K562 (cell line): ENCODE measurements at places on chromosomes 4 and X. TPM values are rescaled to one million over a fixed set of nuclear protein-coding genes. Genes with fewer than 3 reads are reported as not detected.

Gene MAGEA12
- total RNA-seq: 76.2 and 80.4 TPM in 2 replicates

Gene HMGB2
- 283 and 309 TPM in 2 replicates for total RNA-seq

Gene POLR2B
- 134 TPM in 2 replicates for total RNA-seq

Gene CHRNA9
- total RNA-seq: not detected in 2 replicates

GRCh38 chr4:182478475-182478874 lies 235.3 kb downstream of the TENM3 start:
- peak; percentile 22 for DNase-seq

DNA sequence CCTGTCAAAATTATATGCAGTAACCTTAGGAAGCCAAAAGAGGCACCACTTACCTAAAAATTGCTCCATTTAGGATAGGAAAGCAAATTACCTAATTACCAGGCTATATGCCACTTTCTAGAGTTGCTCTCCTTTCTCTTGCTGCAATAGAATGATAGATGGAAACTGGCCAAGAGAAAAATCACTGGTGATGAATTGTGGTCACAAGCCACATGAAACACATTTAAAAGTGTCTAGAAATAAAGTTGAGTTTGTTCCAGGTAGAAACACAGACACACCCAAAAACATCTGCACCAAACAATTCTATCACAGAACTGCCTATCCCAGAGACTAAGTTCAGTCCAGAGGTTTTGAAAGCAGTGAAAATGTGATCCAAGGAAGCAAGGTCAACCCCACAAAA lies 337.7 kb downstream of the PCDH19 start:
- no peak for DNase-seq

- DNase-seq: no peak
Measured at GRCh38 chr4:140497405-140497746, 717 bp downstream of the MGAT4D start.

GRCh38 chr4:80202190-80202711 lies 4.9 kb downstream of the PRDM8 start:
- no peak for DNase-seq

DNA sequence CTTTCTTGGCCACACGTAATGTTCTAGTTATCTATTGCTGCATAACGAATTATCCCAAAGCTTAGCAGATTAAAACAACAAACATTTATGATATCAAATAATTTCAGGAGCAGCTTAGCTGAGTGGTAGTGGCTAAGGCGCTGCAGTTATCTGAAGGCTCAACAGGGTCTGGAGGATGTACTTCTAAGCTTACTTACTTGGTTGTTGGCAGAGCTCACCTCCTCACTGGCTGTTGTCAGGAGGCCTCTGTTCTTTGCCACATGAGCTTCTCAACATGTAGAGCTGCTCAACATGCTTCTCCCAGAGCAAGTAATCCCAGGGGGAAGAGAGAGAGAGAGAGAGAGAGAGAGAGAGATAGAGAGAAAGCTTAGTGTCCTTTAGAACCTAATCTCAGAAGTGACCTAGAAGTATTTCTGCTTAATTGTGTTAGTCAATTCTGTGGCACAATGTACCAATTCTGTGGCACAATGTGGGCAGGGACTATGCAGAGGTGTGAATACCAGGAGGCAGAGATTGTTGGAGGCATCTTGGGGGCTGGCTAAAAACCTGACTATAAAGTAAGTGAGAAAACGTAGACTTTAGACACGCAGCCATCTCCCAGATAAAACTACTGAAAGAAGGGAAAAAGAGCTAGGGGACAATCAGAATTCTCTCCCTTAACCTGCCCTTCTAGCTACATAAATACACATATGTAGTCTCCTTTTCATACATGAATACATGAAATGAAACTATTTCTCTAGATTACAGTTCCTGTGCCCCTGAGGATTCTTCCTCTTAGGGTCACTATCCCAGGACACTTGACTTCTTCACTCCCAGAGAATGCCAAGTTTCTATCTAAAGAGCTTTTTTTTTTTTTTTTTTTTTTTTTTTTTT lies 40.2 kb downstream of the HOPX start:
- no peak for DNase-seq

Gene ITM2A
- total RNA-seq: 57.4 and 58.9 TPM in 2 replicates

Gene FRMD7
- total RNA-seq: not detected in 2 replicates

GRCh38 chr4:139419388-139419914 lies 34.5 kb upstream of the RAB33B start:
- no peak for DNase-seq

Gene CTAG2
- 36.0 and 38.0 TPM in 2 replicates for total RNA-seq

DNA sequence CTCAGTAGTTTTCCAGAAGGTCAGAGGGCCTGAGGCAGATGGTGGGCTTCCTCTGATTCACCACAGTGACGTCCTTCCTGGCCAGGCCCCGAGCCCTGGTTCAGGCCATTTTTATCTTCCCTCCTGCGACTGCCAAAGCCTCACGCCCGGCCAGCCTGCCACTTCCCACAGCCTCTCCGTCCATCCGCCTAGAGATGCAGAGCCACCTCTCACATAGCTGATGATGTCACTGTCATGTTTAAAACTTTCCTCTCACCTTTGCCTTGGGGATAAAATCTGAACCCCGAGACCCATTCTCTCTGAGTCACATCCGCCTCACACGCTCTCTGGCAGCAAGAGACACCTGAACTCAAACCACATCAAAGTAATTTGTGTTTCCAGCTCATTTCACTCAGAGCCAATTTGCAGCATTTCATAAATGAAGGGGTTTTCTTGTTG lies 175.3 kb downstream of the QDPR start:
- no peak for DNase-seq

- no peak for DNase-seq
Measured at GRCh38 chrX:55777596-55777995, 60.0 kb downstream of the RRAGB start.

DNA sequence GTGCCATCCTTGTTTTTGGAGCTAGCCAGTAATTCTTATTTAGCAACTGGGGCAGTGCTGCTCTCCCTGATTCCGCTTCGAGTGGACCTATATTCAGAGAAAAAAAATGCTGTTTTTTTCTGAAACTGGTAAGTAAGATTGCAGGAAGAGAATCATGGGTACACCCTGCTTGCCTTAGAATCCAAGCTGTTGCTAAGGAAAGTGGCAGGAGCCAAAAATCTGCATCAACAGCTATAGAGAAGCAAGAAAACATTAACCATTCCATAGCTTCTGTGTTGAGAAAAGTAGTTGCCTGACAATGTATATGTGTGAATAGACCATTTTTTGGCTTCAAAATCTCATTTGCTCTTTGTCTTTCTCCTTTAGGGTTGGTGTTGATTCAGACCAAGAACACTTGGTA lies 44.5 kb downstream of the SLC9A6 start:
- DNase-seq: no peak

DNA sequence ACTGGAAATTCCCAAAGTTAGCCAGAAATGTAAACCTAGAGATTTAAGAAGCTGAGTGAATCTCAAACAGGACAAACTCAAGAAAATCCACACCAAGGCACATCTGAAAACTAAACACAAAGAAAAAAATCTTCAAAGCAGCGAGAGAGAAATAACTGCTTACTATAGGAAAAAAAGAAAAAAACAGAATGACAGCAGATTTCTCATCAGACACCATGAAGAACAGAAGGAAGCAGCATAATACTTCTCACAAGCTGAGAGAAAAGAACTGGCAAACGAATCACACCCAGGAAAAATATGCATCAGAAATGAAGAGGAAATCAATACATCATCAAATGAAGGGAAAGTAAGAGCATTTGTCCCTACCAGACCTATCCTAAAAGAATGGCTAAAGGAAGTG lies 236.3 kb upstream of the ADAMTS3 start:
- no peak for DNase-seq

GRCh38 chr4:140149846-140150635 lies 3.9 kb downstream of the MAML3 start:
- DNase-seq: peak; percentile 58

- DNase-seq: no peak
Measured at GRCh38 chrX:7983581-7983980, 56.4 kb upstream of the PNPLA4 start.

DNA sequence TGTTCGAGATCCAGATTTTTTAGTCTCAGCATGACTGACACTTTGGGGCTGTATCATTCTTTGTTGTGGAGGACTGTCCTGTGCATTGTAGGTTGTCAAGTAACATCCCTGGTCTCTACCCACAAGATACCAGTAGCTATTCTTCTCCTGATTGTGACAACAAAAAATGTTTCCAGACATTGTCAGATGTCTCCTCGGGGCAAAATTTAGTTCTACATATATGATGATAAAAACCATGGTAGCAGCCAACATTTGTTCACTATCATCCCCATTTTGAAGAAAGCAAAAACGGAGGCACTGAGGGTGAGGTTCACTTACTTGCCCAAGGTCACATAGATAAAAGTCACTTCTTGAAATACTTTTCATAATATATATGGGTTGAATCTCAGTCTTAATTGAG lies 11.3 kb downstream of the REPS2 start:
- DNase-seq: no peak

GRCh38 chrX:13130816-13131215 lies 86.4 kb upstream of the FAM9C start:
- no peak for DNase-seq

Gene PASD1
- total RNA-seq: 9.6 and 10.5 TPM in 2 replicates

Gene TSPAN7
- 0.16 and 0.18 TPM in 2 replicates for total RNA-seq

DNA sequence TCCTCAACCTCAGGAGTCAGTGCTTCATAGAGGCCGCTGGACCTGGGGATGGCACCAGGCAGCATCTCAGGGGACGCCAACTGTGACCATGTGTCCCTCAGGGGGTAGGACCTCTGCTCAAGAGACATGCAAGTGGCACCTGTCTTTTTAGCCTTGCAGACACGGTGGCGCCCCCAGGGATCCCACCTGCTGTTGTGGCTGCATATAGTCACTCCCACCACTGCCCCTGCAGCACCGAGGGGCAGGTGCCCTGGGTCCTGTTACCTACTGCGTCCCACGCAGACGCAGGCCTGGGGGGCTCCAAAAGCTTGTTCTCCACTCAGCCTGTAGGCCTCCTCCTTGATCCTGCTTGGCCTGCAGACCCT lies 2.5 kb downstream of the MYL5 start:
- no peak for DNase-seq

Gene PPM1K
- total RNA-seq: 14.0 and 14.1 TPM in 2 replicates

GRCh38 chr4:45668128-45668527 lies 455.7 kb downstream of the GABRG1 start:
- DNase-seq: no peak
